ENCODE measurements at places on chromosomes 5 and 9.

GRCh38 chr9:19662213-19662612 lies 126.6 kb downstream of the SLC24A2 start:
- DNase-seq: no peak

- no peak for DNase-seq
Observed at GRCh38 chr5:97041239-97041638, 101.2 kb downstream of the LIX1 start.

- no peak for DNase-seq
Observed at GRCh38 chr5:177372910-177373309, 11.3 kb upstream of the SLC34A1 start.

DNA sequence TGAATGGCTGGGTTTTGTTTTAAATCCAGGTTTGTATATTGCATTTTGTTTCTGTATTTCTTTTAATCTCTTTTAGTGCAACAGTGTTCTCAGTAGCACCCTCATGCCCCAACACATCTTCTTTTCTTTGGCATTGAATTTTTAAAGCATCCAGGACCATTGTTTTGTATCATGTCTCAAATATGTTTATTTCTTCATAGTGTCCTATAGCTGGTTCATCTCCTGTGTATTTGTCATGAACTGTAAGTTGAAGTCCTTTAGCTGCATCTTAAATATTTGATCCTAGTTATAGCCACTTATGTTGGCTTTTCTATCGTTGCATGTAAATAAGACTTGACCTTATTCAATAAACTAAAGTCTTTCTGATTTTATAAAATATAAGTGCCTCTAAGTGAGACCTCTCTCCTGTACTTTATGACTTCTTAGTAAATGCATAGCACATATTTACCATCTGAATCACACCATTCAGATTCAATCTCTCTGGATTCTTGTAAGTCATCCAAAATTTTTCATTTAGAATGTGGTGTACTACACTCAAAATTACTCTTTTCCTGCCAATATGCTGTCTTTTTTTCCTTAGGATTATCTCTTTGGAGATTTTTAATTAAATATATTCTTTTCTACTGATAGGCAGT lies 21.0 kb upstream of the ERCC6L2 start:
- DNase-seq: no peak

- DNase-seq: no peak
Observed at GRCh38 chr9:131418143-131419025, 24.5 kb downstream of the PRRC2B start.

GRCh38 chr5:16245249-16245648 lies 65.7 kb upstream of the MARCHF11 start:
- no peak for DNase-seq

GRCh38 chr5:143499480-143500114 lies 96.1 kb upstream of the NR3C1 start:
- no peak for DNase-seq

Measured in cortex of kidney (tissue), 1 donor.